ENCODE measurements at places on chromosomes 6 and 20.
A peak's percentile ranks its signal among the peaks of the same experiment; 100 is the strongest.

DNA sequence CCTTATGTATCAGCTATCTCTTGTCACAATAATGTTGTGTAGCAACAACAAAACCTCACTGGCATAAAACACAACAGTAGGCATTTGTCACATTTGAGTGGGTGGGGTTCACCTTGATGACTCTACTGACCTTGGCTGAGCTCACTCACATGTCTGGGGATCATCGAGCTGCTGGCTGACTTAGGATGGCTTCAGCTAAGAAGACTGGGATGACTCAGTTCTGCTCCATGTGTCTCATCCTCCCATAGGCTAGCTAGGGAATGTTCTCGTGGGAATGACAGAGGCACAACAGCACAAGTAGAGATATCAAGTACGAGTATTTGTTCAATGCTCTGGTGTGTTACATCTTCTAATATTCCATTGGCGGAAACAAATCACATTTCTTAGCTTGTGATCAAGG, 167.9 kb downstream of the PLCB1 start:
- peak; percentile 41 for DNase-seq

GRCh38 chr6:150371356-150371755, 2.5 kb downstream of the IYD start:
- no peak for DNase-seq

GRCh38 chr6:78864957-78865356, 2.4 kb upstream of the IRAK1BP1 start:
- no peak for DNase-seq

DNA sequence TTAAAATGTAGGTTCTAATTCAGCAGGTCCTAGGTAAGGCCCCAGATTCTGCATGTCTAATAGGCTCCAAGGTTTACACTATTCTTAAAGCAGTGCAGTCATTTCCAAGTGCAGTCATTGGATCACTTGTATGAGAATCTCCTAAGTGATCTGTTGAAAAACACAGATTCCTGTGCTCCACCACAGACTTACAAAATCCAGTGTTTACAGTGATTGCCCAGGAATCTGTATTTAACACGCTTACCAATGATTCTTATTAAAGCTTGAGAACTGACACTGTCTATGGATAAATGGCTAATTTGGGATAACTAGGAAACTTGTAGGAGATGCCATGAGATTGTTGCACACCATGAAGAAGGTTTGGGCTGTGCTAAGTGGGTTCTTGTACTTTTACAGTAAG, 104.6 kb upstream of the PLEKHG1 start:
- DNase-seq, result no peak

DNA sequence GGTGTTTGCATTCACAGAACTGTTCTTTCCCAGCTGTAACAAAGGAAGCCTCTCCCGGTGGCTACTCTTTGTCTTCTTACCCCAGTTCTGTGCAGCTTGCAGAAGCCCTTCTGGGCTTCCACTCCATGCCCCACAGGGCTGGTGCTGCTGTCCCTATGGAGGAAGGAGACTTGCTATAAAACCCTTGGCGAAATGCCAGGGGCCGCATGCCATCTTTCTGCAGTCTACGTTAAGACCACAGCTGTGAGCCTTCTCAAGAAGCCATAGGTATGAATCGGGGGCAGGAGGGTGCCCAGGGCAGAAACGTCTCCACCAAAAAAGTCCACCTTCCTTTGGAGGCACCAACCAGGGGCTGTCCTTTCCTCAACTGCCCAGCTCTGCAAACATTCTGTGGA, 60.7 kb downstream of the PRND start:
- DNase-seq, result no peak

DNA sequence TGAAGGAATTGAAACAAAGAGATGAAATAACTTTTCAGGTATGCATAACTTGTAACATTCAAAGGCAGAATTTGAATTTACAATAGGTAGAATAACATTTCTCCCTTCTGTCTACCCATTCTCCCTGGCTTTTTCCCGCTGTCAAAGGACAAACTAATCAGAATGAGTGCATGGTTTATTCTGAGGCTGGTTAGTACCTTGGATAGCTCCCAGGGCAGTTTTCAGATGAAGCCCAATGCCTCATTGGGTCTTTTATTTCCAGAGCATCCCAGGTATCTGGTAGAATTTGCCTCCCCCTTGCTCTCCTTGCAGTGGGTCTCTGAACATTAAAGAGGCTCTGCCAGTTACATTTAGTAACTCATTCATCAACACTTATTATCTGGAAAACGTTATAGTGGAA, 665.5 kb downstream of the BCKDHB start:
- peak; percentile 52 for DNase-seq

GRCh38 chr20:47960769-47961541, 175.7 kb upstream of the SULF2 start:
- DNase-seq, result no peak

GRCh38 chr6:17602888-17603287, 2.8 kb downstream of the FAM8A1 start:
- no peak for DNase-seq

DNA sequence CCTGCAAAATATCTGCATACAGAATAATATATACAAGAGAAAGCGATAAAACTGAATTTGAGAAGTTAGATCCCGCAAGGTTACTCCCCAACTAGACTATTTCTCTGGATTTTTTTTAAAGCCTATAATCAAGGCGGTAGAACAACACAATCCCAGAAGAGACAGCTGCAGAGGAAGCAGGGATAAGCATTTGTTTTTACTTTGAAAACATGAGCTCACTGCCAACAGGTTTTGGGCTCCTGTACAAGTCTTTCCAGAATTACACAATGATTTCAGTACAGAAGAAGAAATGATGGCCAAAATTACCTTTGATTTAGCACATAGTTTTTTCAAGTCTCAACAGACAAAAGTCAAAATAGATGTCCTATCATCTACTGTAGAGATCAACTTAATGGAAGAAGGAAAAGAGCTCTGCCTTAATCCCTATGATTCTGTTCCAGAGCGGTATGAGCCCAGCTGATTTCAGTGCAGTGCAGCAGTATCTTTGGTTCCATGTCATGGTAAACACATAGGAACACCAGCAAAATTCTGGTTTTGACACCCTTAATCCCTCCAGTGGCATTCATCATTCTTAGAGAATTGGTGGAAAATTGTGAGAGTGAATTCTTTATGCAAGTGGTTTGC, 304.3 kb downstream of the HDGFL1 start:
- DNase-seq, result peak; percentile 50

GRCh38 chr6:107083047-107083768, 32.1 kb downstream of the BEND3 start:
- no peak for DNase-seq

DNA sequence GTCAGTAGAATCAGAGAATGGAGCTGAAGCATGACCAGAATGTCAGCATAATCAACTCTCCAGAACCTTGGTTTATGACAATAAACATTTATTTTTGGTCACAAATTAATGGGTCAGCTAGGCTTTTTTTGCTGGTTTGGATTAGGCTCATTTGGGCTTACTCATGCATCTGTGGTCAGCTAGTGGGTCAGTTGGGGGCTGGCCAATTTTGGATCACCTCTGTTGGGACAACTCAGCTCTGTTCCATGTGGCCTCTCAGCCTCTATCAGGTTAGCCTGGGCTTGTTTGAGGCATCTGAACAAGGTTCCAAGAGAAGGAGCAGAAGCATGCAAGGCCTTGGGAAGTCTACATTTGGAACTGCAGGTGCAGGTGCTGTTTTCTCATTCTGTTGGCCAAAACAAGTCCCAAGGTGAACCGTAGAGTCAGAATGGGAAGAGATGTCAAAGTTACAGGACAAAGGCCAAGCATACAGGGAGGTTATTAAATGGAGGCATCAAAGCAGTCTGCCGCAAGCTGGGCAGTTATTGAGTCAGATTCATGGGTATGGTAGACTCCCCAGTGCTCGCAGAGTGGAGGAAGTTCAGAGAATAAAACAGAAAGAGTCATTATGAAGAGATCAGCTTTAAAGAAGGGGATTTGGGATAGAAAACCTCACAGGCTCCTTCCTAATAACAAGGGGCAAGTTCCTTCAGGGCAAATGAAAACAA, 173.0 kb downstream of the PLCB4 start:
- DNase-seq, result peak; percentile 13

DNA sequence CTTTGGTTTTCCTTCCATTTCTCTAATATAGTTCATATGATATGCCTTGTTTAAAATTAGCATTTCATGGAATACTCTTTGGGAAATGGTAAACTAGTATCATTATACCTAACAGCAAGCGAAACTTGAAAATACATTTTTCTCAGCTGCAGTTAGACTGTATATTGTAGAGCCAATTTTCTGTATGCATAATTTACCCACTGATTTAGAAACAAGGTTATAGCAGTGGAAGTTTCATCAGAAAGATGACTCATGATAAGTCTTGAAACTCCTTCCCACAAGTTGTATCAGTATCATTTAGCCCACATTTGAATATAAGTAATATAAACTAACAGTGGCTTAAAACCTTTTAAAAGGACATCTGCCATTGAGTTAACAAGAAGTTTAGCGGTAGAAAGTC, 164.8 kb upstream of the BMP5 start:
- DNase-seq, result peak; percentile 68

- DNase-seq, result no peak
Observed at GRCh38 chr6:78570044-78570443, 297.3 kb upstream of the IRAK1BP1 start.

DNA sequence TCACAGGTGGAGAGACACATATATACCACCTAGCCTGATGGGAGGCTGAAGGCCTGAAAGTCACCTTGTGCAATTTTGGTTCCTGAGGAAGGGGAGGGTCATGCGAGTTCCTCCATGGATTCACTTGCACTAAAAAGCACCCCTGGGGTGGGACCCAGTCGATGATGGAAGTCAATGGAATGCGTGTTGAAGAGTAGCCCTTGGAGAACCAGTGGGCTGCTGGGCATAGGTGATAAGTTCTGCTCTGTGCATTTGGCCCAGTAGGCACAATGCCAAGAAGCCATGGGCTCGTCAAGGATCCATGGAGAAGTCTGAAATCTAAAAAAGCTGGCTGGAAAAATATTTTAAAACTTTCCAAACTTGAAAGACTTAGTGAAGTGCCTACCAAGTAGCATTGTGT, 18.9 kb upstream of the SCRT2 start:
- no peak for DNase-seq

GRCh38 chr6:68333442-68333841, 301.6 kb upstream of the ADGRB3 start:
- DNase-seq, result peak; percentile 13

GRCh38 chr20:48411919-48412522, 415.8 kb downstream of the PREX1 start:
- DNase-seq, result no peak

- no peak for DNase-seq
Observed at GRCh38 chr6:157456524-157456829, 75.5 kb downstream of the ZDHHC14 start.

GRCh38 chr6:155378724-155379123, 64.4 kb upstream of the TFB1M start:
- no peak for DNase-seq

DNA sequence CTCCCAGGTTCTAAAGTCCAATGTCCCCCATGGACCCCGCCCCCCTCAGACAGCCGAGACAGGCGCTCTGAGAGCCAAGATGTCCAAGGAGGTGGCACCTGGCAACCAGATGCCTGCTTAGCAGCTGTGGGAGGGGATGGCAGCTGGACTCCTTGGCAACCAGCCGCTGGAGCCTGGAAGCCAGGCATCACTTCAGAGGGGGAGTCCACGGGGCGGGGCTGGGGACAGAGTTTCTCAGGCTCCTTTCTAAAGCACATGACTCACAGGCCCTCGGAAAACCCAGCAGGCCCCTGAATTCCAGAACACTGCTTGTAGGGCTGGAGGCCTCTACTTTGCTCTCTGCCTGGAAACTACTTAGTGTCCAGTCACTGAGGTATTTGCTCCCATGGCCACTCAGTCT, 51.5 kb downstream of the PREX1 start:
- peak; percentile 87 for DNase-seq

DNA sequence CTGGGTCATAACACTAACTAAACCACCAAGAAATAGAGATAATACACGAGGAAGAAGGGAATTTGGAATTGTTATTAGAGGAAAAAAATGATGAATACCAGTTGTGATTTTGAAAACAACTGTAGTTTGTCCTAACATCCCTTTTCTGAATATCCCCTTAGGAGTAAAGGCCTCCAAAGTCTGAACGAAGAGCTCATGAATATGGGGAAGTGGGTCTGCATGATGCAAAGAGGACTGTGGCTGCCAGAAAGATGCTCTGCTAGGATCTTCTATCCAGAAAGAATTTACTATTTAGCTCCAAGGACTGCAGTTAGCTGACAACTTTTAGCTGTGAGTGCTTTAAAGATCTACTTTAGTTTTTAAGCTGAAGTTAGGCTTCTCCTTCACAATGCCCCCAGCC, 308.8 kb upstream of the HS3ST5 start:
- DNase-seq, result no peak

- DNase-seq, result no peak
Observed at GRCh38 chr20:34794006-34794585, 31.4 kb downstream of the NCOA6 start.

DNA sequence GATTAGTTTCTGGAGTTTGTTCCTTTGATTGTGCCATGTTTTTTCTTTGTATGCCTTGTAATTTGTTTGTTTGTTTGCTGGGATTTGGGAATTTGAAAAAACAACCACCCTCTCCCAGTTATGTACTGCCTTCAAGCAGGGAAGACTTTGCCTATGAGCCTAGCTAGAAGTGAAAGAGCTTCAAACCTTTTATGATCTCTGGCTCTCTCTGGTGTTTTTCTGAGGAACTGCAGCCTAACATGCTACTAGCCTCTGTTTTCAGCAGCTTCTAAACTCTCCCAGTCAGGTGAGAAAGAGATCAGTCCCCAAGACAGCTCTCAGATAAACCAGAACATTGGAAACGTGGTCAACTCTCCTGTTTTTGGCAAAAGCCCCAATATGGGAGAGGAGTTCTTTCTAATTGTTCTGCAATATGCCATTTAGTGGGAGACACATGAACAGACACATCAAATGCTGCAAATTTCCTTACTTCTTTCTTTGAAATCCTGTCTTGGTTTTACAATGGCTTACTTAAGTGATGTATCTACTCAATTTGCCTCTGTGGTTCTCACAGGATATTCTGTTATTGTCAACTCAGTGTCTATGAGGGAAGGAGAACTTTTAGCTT, 58.9 kb upstream of the SERINC1 start:
- peak; percentile 54 for DNase-seq

- DNase-seq, result no peak
Observed at GRCh38 chr6:39945626-39946025, 11.4 kb upstream of the MOCS1 start.

DNA sequence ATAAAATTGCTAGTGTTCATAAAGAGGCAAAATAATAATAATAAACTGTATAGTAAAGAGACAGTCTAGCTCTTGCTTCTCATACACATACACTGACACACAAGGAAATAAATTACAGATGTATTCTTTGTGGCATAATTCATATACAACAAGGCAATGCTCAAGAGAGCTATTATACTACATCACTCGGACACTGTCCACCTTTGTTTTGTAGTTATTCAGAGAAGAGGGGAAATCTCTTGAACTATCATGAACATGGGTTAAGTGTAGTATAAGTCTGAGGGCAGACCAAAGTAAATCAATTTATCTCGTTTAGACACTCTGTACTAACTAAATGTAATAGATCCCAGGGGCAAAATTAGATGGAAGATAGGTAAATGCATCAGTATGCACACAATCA, 72.7 kb upstream of the PHIP start:
- DNase-seq, result no peak

GRCh38 chr6:71410681-71411080, 122.1 kb downstream of the OGFRL1 start:
- DNase-seq, result no peak
